Fibroblast of upper back skin (primary cell): ENCODE measurements at places on chromosomes 11 and 22.

DNA sequence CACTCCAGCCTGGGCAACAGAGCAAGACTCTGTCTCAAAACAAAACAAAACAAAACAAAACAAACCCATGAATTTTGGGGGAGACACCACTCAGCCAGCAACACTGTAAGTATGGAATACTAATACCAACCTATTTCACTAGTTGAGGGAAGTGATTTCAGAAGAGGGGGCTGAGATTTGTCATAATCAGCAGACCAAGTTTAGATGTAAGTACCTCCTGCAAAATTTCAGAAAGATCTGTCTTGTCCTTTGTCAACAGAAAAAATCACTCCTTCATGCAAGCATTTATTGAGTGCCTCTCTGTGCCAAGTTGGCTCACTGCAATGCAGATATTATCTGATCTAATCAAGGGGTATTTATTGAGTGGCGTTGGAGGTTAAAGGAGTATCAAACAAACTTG lies 23.4 kb upstream of the ADA2 start:
- no peak for DNase-seq

GRCh38 chr22:24553597-24554312 lies 1.2 kb downstream of the GUCD1 start:
- DNase-seq: no peak

DNA sequence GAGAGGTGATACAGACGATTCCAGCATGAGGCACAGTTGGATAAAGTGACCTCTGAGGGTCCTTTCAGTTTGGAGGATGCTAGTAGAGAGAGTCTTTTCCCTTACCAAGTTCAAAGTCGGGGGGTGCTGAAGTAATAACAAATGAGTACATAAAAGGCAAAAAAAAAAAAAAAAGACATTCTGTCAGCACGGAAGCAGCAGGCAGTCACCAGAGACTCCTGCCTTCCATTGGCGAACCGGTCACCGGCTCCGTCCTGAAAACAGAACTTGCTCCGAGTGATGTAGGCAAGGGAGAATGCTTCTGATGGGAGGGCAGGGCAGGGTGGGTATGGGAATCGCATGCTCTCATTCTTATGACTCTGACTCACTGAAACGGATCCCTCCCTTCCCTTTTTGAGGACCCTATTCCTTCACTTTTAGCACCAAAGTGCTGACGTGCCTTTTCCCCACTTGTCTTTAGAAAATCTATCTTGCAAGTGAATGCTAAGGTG lies 65.9 kb downstream of the PRR5L start:
- peak; percentile 87 for DNase-seq

GRCh38 chr11:133946541-133947318 lies 10.0 kb downstream of the IGSF9B start:
- DNase-seq: no peak

GRCh38 chr11:30605036-30605605 lies 19.0 kb upstream of the MPPED2 start:
- DNase-seq: no peak

- no peak for DNase-seq
Observed at GRCh38 chr11:29163231-29163630, 853.6 kb downstream of the KCNA4 start.

GRCh38 chr22:23146478-23147205 lies 1.4 kb downstream of the RAB36 start:
- no peak for DNase-seq

- DNase-seq: no peak
Observed at GRCh38 chr11:124172101-124172500, 11.0 kb upstream of the OR10D3 start.

DNA sequence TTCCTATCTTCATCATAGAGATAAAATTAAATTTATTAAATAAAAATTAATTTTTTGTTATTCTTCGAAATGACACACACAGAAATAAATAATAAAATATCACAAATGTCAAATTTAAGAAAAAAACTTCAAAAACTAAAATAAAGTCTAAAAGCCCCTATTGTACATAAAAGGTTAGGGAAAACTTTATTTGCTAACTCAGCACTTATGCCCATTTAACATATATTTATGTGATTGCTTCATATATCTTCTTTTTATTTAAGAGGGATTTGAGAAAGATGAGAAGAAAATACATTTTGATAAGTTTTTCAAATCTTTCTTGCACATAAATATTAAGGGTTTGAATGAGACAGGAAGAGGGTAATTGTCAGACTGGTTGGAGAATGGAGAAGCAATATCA lies 2350.4 kb upstream of the RAG2 start:
- DNase-seq: no peak

DNA sequence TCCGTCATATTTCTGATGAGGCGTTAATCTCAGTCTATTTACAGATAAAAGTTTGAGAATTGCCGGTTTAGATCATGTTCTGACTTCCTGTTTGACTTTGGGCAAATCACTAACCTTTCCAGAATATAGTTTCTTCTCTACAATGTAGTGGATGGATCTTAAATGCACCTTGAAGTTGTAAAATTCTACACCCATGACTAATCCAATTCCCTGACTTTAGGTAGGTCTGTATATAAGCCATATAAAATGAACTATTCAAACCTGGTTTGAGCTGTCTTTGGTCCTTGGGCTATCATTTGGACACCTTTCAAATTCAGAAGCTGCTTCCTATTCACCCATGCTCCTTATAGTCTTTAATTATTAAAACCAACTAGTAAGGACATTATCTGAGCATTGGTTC lies 52.2 kb upstream of the BLID start:
- no peak for DNase-seq

- no peak for DNase-seq
Observed at GRCh38 chr11:104028476-104029263, 7.8 kb upstream of the DDI1 start.

- DNase-seq: peak; percentile 63
Observed at GRCh38 chr11:73625696-73626318, 20.6 kb upstream of the PLEKHB1 start.

GRCh38 chr11:79484872-79485271 lies 44.0 kb upstream of the TENM4 start:
- DNase-seq: no peak

DNA sequence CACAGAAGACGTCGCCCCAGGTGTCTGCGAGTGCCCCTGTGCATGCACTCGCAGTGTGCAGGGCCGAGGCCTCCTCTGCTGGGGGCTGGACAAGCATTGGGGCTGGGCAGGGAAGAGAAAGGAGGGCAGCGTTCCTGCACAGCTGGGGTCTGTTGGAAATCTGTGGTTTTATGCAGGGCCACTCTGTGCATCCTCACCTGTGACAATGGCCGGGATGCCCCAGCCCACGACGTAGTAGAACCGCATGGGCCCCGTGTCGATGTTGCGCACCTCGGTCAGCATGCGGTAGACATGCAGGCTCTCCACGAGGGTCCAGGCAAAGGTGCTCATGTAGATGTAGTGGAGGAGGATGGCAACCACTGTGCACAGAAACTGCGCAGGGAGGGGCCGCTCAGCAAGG lies 37.2 kb downstream of the TRMU start:
- no peak for DNase-seq

GRCh38 chr22:45335021-45335818 lies 25.5 kb downstream of the FAM118A start:
- no peak for DNase-seq

DNA sequence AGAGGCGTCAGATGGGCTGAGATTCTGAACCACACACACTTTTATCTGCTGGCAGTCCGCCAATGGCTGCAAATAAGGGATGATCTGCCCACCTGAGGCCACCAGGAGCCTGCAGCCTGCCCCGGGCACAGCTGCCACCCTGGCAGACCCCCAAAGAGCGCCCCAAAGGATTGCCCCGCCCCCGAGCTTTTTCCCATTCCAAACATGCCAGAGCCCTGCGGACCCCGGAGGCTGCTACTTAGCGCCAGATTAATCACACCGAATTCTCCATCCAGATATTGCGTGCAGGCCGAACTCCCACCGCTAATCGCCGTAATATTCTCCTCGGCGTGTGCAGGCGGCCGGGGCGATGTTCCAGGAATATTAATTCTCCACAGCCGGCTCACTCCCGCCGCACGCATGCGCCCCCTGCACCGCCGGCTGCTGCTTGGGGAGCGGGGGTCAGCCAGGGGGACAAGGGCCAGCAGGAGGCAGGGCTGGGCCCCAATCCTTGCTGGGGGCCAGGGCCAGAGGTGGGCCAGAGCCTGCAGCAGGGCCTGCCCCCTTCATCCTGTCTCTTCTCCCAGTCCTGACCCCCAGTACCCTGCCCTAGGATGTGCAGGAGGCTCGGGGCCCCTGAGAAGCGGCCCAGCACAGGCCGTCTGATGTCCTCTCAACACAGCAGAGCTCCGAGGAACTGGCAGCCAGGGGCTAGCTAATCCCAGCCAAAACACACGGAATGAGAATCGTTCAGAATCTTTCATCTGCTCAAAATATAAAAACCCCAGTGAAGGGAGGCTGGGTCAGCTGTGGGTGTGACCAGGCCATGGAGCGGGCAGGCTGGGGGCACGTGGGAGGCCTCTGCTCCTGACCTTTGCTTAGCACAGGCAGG lies 19.5 kb upstream of the TCF20 start:
- DNase-seq: peak; percentile 58

DNA sequence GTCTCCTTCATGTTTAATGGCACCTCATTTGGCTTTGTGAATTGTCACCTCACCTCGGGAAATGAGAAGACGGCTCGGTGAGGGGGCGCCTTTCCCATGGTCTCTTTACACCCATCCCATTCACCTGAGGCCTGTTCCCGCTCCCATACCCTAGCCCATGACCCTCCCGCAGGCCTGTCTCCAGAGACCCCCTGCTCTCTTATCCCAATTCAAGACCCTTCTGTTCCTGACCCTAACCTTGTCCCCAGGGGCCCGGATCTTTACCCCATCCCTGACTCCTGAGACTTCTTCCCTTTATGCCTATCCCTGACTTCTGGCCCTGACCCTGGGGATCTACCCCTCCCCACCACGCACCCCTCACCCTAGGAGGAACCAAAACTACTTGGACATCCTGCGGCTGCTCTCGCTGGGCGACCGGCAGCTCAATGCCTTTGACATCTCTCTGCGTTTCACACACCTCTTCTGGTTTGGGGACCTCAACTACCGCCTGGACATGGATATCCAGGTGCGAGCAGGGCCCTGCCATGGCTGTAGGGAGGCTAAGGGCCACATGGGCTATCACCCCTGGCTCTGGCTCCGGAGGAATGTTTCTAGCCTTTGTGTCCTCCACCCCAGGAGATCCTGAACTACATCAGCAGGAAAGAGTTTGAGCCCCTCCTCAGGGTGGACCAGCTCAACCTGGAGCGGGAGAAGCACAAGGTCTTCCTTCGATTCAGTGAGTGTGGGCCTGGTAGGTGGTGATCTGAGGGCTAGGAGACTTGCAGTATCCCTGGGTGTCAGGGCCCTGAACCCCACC lies 7.9 kb downstream of the INPPL1 start:
- DNase-seq: no peak

- DNase-seq: no peak
Observed at GRCh38 chr11:100984668-100985067, 144.9 kb downstream of the PGR start.

GRCh38 chr11:123193742-123194141 lies 1.3 kb downstream of the CLMP start:
- no peak for DNase-seq

- peak; percentile 96 for DNase-seq
Observed at GRCh38 chr11:59550842-59551658, 39.7 kb downstream of the OR4D9 start.

- no peak for DNase-seq
Observed at GRCh38 chr11:69306821-69307220, 12.9 kb downstream of the MYEOV start.

DNA sequence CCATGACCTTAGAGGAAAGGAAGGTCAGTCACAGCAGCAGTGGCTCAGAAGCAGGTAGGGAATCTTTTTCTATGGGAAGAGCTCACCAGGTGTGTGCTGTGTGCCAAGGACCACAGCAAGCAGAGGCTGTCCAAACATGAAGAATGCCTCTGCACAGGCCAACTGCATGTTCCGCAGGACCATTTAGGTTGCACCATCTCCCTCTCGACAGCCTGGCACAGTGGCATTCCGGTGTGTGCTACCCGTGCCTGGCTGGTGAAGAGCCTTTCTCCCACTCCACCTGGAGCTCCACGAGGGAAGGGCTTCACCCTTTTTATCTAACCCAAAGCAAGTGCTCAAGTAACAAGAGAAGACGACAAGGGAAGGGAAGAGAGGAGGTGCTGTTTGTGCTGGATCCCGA lies 76.5 kb downstream of the PACSIN2 start:
- DNase-seq: no peak

- no peak for DNase-seq
Observed at GRCh38 chr11:115067900-115068530, 389.7 kb downstream of the NXPE2 start.

DNA sequence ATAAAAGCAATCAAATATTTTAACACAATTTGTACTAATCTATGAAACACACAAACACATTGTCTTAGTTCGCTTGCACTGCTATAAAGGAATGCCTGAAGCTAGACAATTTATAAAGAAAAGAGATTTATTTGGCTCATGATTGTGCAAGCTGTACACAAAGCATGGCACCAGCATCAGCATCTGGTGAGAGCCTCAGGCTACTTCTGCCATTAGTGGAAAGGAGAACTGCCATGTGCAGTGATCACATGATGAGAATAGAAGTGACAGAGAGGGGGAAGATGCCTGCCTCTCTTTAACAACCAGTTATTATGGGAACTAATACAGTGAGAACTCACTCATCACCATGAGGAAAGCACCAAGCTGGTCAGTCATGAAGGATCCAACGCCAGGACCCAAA lies 105.1 kb downstream of the GUCY1A2 start:
- no peak for DNase-seq

DNA sequence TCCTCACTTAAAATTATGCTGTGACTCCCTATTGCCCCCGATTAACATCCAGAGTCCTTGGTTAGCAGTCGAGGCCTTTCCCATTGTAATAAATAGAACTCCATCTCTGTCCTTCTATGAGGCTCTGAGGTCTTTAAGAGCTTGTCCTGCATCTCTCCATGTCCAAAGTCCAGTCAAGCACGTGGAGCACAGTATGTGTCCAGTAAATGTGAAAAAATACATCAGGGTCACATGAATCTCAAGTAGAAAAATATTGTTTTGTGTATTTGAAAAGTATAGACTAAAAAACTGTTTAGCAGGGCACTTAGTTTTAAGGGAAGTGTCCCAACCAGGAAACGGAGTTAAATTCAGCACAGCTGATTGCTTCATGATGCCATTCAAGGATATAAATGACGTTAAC lies 298.8 kb upstream of the TENM4 start:
- no peak for DNase-seq

DNA sequence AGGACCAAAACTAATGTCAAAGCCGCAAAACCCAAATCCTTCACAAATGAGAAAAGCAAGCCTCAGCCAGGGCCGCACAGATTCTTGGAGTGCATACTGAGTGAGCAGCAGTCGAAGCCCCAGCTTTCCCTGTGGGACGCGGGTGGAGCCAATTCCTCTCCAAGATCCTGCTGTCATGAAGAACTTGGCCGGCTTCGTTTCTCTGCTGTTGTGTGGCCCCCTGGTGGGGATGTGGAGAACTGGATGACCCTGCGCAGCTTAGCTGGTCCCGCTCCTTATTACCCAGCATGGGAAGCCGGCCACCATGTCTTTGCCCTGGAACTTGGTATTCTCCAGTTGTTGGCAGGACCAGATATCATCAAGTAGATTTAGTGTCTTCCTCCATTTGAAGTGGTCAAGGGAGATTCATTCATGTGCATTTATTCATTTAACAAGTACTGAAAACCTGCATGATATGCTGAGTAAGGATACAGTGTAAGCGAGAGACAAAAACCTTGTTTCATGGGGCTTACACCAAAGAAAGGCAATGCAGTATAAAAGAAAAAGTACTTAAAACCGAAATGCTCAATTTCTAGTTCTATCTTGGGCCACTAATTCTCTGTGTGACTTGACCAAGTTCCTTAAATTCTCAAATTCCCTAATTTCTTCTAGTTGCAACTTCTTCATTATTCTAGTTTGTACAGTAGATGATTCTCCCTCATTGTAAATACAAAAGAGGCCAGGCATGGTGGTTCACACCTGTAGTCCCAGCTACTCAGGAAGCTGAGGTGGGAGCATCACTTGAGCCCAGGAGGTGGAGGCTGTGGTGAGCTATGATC lies 56.7 kb upstream of the CRTAM start:
- peak; percentile 93 for DNase-seq
